AG08395 (cell line): ENCODE measurements at places on chromosomes 6 and 20.
A peak's percentile ranks its signal among the peaks of the same experiment; 100 is the strongest.

- DNase-seq, result peak; percentile 25
Measured at GRCh38 chr20:51346686-51347485, 195.6 kb downstream of the NFATC2 start.

- no peak for DNase-seq
Measured at GRCh38 chr20:6855104-6855503, 87.6 kb downstream of the BMP2 start.

- DNase-seq, result no peak
Measured at GRCh38 chr20:22382742-22383141, 201.6 kb downstream of the FOXA2 start.

DNA sequence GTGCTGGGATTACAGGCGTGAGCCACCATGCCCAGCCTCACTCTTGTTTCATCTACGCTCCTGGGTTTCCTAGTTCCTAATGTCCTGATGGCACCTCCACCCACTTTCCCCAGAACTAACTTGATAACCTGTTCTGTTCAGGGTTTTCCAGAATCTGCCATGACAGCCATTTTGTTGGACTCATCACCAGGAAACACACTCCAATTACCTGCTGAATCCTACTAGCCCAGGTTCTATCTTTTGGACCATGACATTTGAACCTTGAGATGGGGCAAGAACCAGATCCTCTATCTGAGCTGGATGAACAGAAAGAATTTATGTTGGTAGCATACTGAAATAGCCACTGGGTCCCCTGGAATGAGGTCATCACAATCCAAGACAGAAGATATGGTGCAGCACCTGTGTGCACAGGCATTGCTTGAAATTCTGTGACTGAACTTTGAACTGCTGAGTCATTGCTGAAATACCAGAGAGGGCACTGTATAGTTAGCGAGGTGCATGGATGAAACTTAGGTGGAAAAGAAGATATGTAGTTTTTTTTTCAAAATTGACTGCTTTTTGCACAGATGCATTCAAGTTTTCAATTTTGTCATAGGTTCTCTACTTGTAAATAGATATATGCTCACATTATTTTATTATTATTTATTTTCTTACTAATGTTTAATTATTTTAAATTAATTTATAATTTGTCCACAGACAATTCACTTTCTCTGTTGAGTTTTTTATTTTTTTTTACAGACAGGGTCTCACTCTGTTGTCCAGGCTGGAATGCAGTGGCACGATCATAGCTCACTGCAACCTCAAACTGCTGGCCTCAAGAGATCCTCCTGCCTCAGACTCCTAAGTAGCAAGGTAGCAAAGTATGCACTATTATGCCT lies 42.8 kb upstream of the TASP1 start:
- DNase-seq, result no peak

DNA sequence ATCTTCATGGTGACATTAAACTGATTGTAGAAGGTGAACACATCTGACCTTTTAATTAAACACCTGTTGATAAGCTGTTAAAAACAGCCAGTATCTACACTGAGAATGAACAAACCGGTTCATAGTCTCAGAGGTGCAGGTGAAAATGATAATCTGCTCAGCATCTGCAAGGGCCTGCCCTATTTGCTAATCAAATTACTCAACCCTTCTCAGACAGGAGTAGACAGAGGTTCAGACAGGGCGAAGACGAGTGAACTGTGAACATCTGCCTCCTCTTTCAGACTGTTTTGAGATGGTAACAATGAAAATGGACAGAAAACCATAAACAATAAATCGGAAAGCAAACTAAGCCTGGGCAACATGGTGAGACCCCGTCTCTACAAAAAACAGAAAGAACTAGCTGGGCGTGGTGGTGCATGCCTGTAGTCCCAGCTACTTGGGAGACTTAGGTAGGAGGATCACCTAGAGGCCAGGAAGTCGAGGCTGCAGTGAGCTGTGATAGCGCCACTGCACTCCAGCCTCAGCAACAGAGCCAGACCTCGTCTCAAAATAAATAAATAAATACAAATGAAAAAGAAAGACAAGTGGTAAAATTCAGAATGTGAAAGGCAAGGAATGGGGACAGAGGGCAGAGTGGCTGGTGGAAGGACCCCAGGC lies 55.9 kb downstream of the NINL start:
- DNase-seq, result no peak

DNA sequence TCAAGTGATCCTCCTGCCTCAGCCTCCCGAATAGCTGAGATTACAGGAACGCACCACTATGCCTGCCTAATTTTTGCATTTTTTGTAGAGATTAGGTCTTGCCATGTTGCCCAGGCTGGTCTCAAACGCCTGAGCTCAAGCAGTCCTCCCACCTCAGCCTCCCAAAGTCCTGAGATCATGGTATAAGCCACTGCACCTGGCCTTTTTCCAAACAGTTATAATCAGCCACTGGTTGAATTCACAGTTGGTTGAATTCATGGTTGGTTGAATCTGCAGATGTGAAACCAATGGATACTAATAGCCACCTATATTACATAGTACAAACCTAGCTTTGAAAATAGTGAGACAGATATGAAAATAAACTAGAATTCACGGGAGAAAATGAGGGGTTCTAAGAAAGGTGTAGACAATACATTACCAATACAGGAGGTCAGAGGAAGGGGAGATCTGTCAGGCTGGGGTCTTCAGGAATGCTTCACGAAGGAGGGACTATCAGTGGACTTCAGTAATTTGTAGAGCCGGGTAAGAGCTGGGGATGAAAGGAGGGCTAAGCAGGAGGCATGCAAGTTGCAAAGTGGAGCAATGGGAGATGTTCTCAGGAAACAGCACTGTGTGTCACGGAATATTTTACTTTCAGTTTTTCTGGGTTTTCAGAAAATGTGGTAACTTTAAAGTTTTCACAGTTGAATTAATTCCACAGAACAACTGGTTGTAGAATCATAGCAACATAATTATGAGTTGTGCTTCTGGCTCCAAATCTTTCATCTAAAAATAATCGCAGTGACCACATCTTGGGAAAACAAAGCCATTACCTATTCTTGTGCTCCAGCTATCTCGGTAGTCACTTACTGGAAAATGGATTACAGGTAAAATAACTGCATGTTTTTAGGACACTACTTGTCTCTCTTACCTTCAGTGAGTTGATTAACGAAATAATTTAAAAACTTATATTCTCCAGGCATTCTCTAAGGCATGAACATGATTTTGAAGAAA lies 12.9 kb upstream of the CEP85L start:
- DNase-seq, result peak; percentile 29

DNA sequence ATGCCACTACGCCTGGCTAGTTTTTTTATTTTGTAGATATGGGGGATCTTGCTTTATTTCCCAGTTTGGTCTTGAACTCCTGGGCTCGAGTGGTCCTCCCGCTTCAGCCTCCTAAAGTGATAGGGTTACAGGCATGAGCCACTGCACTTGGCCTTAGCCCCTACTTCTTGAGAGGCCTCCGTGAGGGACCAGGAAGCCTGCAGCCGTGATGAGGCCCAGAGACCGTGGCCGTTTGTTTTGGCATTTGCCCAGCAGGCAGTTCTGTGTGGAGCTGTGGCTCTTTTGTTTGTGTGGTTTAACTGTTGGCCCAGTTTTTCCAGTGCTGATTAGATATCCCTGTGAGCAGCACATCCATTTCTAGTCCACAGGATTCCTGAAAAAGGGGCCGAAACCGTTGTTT lies 39.8 kb downstream of the SRSF3 start:
- DNase-seq, result peak; percentile 58

DNA sequence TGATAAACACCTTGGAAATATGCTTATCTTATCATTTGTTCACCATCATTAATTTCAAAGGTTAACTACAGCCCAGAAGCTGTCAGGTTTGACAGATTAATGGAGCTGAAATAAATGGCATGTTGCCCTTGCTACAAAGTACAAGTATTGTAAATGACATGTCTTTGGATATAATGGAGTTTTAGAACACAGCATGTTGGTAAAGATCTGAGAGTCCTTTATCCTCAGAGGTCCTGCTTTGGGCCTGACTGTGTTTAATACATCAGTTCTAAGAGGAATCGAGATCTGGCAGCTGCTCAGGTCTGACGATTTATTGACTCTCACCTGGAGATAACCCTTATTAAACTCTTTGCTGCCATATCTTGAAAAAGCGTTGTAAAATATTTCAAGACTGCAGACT lies 222.7 kb upstream of the OPRM1 start:
- DNase-seq, result no peak

GRCh38 chr6:36095497-36096391 lies 34.6 kb upstream of the MAPK13 start:
- DNase-seq, result no peak

DNA sequence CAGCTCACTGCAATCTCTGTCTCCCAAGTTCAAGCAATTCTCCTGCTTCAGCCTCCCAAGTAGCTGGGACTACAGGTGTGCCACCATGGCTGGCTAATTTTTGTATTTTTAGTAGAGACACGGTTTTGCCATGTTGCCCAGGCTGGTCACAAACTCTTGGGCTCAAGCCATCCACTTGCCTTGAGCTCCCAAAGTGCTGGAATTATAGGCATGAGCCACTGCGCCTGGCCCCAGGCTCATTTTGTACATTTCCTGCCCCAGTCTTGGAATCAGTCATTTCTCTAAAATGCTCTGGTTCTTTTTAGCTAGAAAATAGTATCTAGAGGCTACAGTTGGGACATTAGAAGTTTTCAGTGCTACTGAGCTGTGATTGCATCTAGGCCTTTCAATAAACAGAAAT lies 13.5 kb downstream of the MANBAL start:
- DNase-seq, result no peak

DNA sequence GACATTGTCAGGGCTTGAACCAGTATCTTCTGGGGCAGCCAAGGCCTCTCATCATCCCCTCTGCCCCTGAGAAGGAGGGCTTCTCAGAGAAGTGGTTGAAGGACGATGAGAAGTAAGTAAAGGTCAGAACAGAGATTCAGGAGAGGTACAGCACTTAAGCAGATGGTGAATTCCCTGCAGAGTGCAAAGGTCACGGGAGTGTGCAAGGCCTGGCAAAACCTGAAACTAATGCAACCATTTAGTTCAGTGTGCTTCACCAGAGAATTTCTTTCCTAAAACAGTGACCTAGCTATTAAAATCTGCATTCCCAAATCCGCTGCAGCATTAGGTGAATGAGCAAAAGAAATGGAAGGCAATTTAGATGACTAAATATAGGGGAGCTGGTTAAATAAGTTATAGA lies 58.4 kb downstream of the TRERF1 start:
- DNase-seq, result no peak

DNA sequence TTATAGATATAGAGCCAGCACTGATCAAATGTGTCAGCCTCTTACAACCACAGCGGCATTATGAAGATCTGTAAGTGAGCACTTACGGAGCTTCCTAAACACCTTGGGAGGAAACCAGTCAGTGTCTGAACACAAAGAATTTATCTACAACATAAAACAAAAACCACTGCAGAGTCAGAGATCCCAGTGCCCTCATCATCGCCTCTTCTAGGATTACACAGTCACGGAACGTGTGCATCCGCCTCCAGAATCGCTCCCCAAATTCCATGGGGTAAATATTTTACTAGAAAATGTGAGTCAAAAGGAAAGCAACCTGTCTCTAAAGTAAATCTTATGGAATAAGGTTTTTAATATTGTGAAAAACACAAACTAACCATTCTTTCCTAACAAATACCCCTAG lies 243.6 kb downstream of the PACRG start:
- no peak for DNase-seq

- DNase-seq, result no peak
Measured at GRCh38 chr6:142265476-142265875, 36.3 kb upstream of the ADGRG6 start.

DNA sequence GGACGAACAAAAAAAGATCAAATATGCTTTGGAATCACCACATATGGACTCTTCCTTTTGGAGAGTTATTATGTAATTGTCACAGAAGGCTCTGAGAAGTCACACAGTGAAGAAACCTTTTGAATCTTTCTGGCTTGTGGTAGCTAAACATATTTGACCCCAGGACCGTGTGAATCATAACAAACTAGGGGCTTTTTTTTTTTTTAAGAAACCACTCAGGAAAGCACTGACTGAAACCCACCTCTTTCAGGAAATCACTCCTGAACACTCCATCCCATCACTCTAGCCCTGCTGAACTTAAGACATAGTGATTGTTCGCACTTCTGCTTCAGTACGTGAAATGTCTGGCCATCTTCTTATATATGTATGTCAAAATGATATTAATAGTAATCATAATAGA lies 495.9 kb upstream of the ARID1B start:
- DNase-seq, result no peak

DNA sequence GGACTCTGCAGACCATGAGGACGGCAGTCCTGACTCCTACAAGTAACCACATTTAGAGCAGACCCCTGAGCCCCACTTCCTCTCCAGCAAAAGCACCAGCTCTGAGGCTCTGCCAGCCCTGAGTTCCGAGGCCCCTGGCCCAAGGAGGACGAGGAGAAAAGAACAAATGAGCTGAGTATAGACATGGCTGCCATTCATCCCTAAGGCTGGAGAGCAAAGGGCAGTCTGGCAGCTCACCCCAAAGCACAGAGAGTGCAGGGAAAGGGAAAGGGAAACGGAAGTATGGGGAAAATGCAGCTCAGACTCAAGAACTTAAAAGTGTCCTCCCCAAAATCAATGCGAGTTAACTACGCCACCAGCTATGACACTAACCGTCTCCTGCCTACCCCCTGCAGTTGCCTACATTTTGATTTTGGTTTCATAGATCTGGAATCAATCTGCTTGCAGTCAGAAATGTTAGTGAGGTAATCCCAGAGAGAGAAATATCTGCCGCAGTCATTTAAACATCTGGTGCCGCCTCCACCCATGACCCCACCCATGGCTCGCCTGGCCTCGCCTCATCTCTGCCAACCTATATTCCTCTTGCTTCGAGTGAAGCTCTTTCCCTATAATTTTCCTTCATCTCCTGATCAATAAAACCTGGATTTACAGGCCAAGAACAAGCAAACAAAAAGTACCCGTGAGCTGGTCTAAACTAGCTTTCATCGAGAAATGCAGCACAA lies 49.6 kb upstream of the AFDN start:
- DNase-seq, result no peak

DNA sequence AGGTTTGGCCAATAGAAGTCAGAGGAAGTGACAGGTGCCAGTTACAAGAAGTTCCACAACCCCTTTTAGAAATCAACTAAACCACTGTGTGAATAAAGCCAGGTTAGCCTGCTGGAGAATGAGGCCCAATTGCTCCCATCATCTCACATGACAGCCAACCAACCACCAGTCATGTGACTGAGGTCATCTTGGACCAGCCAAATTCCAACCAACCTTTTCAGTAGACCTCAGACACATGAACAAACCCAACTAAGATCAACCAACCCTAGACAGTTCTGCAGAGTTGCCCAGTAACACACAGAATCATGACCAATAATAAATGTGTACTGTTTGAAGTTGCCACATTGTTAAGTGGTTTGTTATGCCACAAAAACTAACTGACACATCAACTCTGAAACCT lies 44.6 kb upstream of the GGTLC1 start:
- no peak for DNase-seq

DNA sequence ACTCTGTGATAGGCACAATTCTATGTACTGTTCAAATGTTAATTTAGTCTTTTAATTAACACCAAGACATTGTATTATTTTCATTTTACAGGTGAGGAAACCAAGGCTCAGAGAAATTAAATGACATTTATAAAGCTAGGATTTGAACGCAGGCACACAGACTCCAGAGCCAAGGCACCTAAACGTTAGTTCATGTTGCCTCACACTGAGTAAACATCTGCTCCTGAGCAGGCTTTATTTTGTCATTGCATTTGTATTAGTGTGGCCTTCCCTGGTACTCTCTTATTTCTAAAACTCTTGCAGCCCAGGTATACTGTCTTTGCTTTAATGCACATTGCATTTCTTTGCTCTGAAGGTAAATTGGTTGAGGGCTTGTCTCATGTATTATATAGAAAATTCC lies 263.1 kb upstream of the FLRT3 start:
- no peak for DNase-seq
